ENCODE measurements at places on chromosomes 4 and X.
A peak's percentile ranks its signal among the peaks of the same experiment; 100 is the strongest.

DNA sequence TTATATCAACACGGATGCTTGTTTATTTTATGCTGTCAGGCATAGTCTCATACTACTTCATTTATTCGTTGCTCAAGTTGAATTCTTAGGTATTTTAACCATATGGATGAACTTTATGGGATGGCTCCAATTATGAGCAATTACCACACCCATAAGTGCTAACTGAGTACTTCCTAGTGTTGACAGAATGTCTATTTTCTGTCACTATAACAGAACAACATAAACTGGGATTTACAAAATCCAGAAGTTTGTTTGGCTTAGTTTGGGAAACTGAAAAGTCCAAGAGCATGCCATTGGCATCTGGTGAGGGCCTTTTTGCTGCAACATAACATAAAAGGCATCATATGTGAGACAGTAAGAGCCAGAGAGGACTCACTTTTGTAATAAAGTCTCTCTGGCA, 21.0 kb downstream of the SULT1E1 start:
- no peak for DNase-seq

GRCh38 chrX:139286342-139286741, 244.2 kb upstream of the F9 start:
- DNase-seq: no peak

DNA sequence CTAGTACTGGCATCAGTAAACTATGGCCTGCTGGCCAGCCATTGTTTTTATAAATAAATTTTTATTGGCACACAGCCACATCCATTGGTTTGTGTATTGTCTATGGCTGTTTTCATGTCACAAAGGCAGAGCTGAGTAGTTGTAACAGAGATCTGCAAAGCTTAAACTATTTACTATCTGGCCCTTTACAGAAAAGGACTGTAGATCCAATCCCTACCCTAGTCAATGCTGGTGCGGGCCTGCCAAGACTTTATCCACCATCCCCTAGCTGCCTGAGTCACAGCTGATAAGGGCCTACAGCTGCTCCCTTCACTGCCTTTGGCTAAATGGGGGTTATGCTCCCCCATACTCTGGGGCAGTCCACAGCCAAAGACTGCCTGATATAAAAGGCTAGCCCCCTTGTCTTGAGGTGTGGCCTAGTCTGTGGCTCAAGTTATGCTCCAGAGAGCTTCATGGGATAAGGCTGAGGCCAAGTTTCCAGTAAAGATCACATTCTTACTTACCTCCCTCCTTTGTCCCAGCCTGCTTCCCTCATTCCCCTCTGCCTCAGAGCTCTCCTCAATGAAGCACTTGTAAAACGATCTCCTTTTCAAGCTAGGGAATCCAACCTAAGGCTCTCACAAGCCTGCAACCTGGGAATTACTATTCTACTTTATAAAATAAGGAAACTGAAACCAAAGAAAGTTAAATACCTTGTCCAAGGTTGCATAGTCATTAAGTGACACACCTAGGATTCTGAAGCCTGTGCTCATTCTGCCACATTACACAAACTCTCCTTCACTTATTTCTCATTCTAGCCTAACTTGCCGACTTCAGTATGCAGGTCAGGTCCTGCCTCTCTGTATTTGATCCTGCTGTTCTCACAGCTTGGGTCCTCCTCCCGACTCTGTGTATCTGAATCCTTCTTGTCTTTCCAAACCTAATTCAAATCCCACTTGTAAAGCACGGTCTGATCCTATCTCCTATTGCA, 20.7 kb downstream of the ACE2 start:
- no peak for DNase-seq

GRCh38 chrX:30864383-30864785, 24.7 kb downstream of the TAB3 start:
- peak; percentile 1 for DNase-seq

GRCh38 chrX:17634542-17635207, 102.6 kb upstream of the SCML1 start:
- no peak for DNase-seq

- peak; percentile 85 for DNase-seq
These were observed 18.4 kb upstream of the ZNF41 start for GRCh38 chrX:47501226-47502074.

DNA sequence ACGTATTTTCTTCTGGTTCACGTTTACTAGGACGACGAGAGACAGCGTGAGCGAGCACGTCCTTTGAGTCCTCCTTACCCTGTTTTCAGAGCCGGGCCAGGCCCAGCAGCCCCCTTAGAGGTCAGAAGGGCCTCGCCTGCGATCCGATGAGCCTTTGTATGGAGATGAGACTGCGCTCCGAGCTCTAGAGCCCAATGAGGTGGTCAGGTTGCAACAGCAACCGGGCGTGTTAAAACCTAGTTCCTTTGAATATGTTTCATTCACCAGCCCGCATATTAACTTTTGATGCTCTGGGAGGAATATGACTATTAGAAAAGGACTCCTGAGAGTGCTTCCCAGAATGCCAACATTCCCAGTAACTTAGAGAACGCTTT, 55.6 kb upstream of the TADA2B start:
- peak; percentile 25 for DNase-seq

DNA sequence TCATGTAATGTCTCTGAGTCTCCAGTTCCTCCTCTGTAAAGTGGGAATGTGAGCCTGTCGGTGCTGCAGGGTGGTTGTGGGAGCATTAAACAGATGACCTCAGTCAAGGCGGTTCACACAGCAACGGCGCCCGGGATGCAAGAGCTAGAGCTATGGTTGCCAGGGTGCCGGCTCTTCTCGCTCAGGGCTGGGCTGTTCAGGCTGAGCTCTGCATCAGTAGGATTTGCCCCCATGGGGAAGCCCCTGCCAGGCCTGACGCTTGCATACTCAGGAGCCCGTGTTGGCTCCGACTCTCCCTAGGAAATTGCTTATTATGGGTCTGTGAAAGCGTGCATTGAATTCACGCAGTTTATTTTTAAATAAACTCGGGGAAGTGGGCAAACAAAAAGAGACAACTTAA, 67.3 kb downstream of the PSAPL1 start:
- no peak for DNase-seq

DNA sequence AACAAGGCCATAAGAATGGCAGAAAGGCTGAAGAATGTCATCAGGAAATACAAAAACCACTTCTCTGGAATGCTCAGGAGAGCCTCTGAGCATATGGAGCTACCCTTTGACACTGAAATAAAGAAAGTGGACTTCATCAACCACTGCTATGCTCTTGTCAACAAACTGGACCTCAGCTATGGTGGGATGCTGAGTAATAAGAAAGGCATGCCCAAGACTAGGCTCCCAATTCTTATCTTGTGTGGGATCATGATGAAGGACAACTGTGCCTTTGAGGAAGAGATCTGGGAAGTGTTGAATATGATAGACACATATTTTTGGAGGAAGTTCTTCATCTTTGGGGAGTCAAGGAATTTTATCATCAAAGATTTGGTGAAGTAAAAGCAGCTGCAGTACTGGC, 86.9 kb upstream of the MAGEB16 start:
- no peak for DNase-seq

GRCh38 chr4:138636781-138637180, 378.8 kb upstream of the NOCT start:
- DNase-seq: no peak

- peak; percentile 67 for DNase-seq
These were observed 69.4 kb downstream of the HMGB2 start for GRCh38 chr4:173264684-173265185.

DNA sequence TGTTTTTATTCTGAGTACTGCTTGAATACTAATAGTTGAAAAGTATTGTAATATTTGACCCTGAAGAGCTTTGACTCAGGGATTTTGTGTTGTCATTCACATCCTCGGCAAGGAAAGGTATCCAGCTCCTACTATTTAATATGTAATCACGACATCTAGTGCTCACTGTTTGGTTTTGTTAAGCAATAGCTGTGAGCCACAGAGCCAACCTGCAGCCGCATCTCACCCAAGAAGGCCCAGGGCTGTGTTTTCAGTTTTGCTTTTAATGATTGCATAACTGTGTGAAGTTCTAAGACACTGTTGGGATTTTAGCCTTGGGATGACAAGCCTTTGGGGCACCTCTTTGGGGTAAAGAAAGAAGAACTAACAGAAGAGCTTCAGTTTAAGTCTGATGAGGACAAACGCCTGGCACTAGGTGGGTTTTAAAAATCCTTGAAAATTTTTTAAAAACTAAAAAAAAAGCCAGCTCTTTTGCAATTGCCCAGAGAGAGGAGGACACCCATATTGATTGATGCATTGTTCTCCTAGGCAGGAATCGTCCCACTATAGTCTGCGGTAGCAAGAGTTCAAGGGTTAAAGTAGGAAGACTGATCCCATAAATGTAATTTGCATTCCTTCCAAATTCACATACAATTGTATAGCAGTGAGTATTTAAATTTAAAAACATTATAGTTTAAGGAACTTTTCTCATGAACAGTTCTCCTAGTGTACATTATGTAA, 157.8 kb downstream of the RELL1 start:
- no peak for DNase-seq

- no peak for DNase-seq
These were observed 177.3 kb upstream of the FAM9B start for GRCh38 chrX:9211269-9211668.

GRCh38 chr4:121370729-121371325, 10.0 kb downstream of the QRFPR start:
- DNase-seq: peak; percentile 50

DNA sequence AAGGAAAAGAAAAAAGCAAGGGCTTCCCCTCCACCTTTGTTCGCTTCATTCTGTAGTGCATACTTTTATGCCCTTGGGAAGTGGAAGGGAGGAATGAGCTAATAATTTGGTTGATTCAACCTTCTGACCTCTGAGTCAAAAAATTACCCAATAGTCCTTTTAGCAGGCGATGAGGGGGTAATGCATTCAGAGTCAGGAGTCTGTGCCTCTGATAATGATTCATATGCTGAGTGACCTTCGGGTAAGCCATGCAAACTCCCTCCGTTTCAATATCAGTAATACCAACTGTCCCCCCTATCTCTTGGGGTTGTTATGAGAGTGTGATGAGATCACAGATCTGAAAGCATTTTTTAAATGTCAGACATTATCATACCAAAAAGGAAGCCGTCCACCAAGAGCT, 41.6 kb upstream of the ACSL4 start:
- peak; percentile 90 for DNase-seq

DNA sequence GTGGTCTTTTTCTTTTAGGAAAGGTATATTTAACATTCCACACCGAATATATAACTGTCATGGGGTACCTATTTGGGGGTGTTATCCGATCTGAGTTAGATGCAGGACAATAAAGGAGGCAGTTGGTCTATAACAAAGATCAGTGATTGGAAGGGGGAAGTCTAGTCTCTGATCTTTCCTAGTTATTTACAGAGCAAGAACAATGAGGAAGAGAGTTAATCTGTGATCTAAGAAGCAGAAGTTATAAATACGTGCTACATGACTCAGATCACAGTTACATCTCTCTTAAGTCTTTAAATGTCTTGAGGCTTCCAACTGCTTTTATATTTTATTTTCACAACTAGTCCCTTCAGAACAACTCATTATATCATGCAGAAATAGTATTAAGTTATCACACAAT, 33.2 kb upstream of the ARMCX4 start:
- no peak for DNase-seq

DNA sequence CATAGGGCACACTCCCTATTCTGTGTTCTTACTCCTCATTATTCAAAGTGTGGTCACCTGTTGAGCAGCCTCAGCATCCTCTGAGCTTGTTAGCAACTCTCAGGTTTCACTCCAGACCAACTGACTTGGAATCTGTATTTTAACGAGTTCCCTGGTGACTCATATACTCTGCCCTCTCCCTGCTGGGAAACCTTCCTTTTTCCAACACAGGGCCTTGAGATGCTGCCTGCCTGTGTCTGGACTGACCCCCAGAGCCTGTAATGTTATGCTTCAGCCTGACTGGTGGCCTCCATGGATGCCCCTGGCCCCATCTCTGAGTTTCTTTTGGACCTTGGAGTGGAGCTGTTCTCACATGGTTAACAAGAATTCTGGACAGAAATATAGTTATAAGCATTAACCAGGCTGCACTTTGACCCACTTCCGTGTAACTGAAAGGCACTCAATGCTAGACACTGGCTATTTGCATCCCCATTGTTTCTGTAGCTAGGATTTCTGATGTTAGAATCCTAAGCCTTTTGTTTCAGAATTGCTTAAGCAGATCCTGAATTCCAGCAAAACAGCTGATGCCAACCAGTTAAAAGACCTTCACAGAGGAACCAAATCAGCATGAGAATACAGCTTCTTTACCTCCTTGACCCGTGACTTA, 262.6 kb downstream of the STIM2 start:
- DNase-seq: peak; percentile 24

GRCh38 chr4:119139822-119140252, 4.2 kb downstream of the MYOZ2 start:
- no peak for DNase-seq

DNA sequence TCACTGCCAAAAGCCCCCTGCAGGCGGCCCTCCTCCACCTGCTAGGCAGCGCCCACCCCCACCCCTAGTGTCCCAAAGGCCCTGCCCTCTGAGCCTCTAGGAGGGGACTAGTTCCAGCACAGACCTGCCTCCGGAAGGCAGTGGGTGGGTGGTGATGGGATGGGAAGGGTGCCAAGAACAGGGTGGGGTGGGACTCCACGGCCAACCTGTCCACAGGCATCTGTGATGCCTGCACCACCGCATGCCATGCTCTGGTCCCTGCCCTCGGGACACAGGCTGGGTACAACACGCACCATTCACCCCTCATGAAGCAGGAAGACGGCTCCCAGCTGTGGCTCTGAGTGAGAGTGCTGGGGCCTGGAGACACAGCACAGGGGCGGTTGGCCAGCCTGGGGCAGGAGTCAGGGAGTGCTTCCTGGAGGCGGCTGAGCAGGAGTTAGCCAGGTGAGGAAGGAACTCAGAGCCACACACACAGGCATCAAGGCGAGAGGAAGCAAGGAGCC, 243.1 kb upstream of the PSAPL1 start:
- DNase-seq: no peak

All from fibroblast of mammary gland (primary cell).